ENCODE measurements at places on chromosomes 12 and 14.

DNA sequence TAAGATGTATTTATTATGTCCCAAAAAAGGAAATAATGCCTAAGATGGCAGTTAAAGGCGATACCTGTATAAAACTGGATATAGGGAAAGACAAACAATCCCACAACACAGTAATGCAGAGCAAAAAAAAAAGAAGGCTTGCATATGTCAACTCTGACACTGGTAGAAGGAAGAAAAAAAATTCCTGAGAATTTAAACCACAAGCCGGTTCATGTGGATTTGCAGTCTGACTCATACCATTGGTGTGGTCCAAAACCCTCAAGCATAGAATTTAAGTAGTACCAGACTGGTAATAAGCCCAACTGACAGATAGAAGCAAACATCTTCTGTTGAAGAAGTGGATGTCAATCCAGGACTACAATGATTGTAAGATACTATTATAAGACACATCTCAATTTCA, 7.2 kb downstream of the DNAI7 start:
- DNase-seq, result peak; percentile 88

GRCh38 chr12:116954710-116955381, 44.1 kb downstream of the FBXW8 start:
- DNase-seq, result no peak

- no peak for DNase-seq
Observed at GRCh38 chr14:66378712-66379505, 107.3 kb upstream of the CCDC196 start.

GRCh38 chr14:74906925-74907521, 16.0 kb downstream of the RPS6KL1 start:
- no peak for DNase-seq

GRCh38 chr12:64660237-64661018, 50.1 kb downstream of the RASSF3 start:
- no peak for DNase-seq

- no peak for DNase-seq
Observed at GRCh38 chr12:19177754-19178153, 48.2 kb downstream of the PLEKHA5 start.

- DNase-seq, result no peak
Observed at GRCh38 chr12:5345534-5345933, 86.4 kb upstream of the NTF3 start.
